ENCODE measurements at places on chromosomes 16 and 17.

DNA sequence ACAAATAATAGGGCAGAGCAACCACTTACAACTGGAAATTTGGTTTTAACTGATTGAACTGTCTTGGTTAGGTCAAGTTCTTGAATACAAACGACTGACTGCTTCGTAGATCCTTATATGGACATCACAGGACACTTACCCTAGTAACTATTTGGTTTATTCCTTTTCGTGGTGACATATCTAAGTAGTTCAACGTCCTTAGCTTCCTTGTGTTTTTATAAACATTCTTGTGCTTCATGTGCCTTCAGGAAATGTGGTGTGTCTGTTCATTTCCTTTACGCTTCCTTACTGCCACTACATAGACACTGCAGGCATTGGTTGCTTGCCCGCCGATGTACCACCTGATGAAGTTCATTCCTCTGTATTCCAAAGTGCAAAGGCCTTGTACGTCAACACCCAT lies 59.3 kb downstream of the USP10 start:
- no peak for DNase-seq

GRCh38 chr17:72538901-72539352 lies 418.1 kb downstream of the SOX9 start:
- no peak for DNase-seq

- no peak for DNase-seq
These were observed 5.1 kb upstream of the FDXR start for GRCh38 chr17:74877592-74878548.

- no peak for DNase-seq
These were observed 54.4 kb upstream of the ARHGAP44 start for GRCh38 chr17:12734926-12735325.

DNA sequence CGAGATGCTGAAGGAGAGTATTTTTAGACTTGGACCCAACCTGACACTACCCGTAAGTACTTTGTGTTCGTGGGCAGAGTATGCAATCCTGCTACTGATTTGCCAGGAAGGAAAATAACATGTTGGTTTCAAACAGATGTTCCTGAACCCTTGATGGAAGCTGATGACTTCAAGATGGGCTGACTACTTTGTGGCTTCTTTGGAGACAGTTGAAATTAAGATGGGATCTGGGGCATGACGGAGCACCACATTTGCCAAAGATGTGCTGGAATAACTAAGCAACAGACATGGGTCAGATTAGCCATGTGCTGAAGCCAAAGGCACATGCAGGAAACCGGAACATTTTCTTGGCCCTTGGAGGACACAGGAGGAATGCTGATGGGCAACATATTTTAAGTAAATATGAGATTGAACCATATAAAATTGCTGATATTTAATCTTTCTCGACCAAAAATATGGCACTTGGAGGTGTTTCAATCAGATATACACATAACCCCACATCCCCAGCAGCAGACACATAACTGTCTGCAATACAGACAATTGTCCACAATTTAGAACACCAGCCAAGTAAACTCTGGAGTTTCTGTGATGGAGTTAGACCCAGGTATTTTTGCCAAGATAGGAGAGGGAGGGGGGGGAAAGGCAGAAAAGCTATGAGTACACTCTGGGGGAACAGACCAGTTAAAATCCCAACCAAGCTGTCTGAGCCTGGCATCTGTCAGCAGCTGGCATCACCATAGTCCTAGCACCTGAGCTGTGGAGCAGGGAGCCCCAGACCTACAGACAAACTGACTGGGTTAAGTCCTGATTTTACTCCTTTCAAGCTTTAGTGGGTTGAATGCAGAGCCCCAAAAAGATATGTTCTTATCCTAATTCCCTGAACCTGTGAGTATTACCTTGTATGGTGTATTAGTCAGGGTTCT lies 329.4 kb upstream of the CDH5 start:
- no peak for DNase-seq

- no peak for DNase-seq
These were observed 217.8 kb downstream of the SPECC1 start for GRCh38 chr17:20226814-20227482.

- no peak for DNase-seq
These were observed 51.4 kb upstream of the WSCD1 start for GRCh38 chr17:6018788-6019187.

GRCh38 chr17:64358261-64358788 lies 32.3 kb downstream of the PECAM1 start:
- no peak for DNase-seq

GRCh38 chr16:59593194-59593661 lies 859.1 kb upstream of the GOT2 start:
- DNase-seq = no peak

DNA sequence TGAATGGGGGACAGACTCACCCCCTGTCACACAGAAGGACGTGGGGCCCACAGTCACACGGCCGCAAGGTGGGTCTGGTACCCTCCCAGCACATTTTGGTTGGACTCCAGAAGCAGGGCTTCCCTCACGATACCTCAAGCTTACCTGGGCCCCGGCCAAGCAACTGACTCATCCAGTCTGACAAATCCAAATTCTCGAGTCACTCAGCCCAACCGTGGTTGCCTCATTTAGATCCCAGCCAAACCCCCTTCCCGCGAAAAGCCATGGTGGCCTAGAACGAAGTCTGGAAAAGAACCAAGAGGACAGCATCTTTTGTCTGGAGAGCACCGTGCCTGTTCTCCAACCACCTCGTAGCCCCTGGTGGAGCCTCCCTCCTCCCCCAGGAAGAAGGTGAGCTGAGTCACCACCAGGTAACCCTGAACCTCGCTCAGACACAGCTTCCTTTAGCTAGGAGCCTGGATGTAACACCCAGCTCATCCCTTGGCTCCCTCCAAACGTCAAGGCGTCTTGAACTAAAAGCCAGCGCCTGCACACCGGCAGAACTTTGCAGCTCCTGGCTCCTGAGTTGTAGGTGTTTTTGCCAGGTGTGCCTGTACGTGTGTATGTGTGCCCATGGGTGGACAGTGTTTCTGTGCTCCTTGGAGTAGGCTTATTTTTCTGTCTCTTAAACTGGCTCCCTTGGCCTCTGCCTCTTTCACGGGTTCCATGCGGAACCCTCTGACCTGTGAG lies 78.9 kb downstream of the CMIP start:
- no peak for DNase-seq

DNA sequence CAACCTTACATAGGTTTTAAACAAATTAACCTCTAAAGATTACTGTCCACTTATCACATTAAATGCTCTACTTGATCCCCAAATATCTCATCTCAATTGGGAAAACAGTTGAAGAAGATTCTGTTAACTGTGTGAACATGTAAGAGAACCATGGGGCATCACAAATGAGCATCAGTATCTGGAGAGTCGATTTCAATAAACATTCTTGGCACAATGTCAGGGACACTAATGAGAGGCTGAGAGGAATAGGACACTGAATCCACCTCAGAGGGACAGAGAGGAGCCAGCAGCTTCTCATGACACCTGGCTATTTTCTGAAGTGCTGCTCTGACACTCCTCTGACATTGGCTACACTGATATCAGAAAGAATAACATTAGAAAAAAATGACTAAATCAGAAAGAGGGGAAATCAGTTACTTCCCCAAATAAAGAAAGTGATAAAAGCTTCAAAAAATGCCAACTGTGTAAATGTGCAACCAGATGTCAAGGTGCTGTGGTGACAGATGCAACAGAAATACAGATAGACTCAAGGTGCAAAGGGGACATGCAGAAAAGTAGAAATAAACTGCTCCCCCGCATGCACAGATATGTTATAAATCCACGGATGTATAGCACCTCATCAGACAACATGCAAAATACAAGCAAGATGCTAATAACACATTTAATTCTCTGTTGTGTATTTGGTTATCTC lies 67.4 kb downstream of the SNX11 start:
- DNase-seq = no peak

Data from GM12864 (cell line).